Peyer's patch (tissue), 4 donors: ENCODE measurements at places on chromosomes 12 and 14.

- peak; percentile 63 for DNase-seq
These were observed 97.5 kb downstream of the ZFP36L1 start for GRCh38 chr14:68695326-68695768.

DNA sequence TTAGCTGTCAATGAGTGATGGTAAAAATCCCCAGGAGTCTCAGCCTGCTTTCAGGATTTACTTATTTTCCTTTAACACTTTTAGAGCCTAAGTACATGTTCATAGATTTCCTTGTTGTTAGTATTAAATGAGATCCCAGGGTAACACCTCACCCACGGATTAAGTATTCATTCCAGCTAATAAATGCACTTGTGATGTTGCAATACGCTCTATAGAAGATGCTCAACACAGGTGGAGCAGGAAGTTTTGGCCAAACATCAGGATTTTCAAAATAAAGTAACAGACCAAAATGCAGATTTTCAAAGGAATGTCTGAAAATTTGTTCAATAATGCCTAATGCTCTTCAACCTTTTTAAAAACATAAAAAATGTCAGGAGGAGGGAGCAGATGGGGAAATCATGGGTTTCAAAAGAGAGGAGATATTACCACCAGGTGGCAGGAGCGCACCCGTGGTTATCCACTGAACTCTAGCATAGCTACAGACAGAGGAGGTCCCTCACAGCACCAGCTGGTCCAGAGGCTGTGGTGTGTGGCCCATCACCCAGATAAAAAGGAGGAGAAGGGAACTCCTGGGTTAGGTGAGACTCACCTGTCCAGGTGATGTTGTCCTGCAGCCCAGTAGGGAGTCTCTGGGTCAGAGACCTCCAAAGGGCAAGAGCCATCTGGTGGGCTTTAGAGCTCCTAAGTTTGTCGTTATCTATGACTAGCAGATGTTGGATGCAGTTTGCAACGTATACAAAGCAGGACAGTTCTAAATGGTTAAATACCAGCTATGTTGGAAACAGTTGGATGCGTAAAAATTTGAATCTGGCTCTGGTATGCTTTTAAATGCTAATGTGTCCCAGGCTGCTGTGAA is 1158.4 kb upstream of the TMEM132C start:
- no peak for DNase-seq

DNA sequence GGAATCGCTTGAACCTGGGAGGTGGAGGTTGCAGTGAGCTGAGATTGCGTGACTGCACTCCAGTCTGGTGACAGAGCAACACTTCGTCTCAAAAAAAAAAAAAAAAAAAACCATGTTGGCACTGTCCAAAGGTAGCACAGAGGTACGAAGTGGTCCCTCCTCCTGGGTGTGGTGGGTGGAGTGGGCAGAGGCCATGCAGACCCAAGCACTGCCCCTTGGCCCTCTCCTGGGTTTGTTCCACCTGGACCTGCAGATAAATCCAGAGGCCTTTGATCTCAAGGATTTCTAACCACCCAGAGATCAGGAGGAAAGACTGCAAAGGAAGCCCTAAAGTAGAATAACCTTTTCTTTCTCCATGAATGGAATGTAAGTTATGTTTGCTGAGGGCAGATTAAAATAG is 8.7 kb upstream of the GALNT6 start:
- no peak for DNase-seq

DNA sequence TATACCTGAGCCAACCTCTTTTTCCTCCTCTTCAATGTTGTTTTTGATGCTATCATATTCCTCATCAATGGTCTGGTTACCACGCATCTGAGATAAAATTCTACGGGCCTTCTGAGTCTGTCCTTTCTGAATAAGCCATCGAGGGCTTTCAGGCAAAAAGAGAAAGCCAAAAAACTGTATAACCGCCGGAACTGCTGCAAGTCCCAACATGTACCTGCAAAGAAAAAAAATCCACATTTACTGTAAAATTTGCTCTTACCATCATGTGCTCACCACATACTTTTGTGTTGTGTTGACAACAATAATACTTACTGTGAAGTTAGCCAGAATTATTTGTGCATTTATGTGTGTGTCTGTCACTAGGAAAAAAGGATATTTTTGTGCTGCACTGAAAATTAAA is 77.6 kb downstream of the SLC2A13 start:
- DNase-seq = no peak

- no peak for DNase-seq
These were observed 131.8 kb downstream of the NEDD1 start for GRCh38 chr12:97038834-97039233.

GRCh38 chr12:49404956-49405355 is 37.7 kb downstream of the SPATS2 start:
- DNase-seq = no peak

GRCh38 chr12:108479364-108480070 is 35.6 kb upstream of the FICD start:
- no peak for DNase-seq

DNA sequence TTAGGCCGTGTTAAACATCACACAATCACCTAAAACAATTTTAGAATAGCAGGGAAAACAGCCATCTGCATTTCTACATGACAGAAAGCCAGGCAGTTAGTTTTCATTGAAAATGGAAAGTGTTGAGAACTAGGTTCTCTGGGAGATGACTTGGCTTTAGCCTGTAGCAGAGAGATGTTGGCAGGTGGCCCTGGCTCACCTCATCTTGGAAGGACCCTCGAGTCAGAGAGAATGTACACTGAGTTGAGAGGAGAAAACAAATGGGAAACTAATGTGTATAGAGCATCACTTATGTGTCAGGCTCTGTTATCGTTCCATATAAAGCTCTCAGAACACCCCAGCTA is 51.9 kb downstream of the SUSD6 start:
- no peak for DNase-seq

DNA sequence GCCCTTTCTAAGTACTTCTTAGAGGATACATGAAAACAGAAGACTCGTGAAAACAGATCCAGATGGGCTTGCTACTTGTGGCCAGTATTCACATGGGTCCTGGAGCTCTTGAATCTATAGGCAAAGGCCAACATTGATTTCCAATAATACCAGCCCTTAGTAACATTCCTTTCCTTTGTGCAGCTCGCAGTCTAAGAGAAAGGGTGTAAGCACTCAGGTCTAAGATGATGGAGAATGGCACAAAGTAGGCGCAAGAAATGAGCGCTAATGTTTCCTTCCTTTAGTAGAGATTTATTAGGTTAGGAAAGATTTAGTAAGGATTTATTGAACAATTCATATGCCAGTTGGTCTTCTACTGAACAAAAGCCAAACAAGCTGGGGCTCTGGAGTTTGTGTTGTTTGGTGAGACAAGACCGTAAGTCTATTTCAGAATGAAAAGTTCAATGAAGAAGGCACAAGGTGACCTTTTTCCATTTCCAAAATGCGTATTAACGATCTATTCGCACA is 525 bp downstream of the RNU6-8 start:
- DNase-seq = no peak

DNA sequence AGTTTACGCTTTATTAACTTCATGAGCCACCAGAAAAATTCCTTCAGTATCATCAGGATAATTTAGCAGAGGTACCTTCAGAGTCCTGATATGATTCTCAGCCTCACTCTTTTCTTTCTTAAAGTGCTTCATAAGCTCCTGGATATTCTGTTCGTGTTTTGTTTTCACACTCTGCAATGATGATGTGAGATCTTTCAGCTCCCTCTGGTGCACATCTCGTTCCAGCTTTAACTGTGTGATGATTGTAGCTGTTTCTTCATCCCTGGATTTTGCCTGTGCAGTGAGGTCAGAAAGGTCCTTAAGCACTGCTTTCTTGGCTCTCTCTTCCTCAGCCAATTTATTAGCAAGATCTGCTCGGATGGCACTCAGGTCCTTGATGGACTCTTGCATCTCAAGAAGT is 156.7 kb downstream of the CEP128 start:
- DNase-seq = no peak

DNA sequence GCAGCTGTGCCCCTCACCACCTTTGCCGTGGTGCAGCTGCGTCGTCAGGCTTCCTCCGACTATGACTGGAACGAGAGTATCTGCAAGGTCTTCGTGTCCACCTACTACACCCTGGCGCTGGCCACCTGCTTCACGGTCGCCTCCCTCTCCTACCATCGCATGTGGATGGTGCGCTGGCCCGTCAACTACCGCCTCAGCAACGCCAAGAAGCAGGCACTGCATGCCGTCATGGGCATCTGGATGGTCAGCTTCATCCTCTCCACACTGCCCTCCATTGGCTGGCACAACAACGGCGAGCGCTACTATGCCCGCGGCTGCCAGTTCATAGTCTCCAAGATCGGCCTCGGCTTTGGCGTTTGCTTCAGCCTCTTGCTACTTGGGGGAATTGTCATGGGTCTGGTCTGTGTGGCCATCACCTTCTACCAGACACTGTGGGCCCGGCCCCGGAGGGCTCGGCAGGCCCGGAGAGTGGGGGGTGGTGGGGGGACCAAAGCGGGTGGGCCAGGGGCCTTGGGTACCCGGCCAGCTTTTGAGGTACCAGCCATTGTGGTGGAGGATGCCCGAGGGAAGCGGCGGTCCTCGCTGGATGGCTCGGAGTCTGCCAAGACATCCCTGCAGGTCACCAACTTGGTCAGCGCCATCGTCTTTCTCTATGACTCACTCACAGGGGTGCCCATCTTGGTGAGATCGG is 2.6 kb downstream of the GPR162 start:
- peak; percentile 43 for DNase-seq

DNA sequence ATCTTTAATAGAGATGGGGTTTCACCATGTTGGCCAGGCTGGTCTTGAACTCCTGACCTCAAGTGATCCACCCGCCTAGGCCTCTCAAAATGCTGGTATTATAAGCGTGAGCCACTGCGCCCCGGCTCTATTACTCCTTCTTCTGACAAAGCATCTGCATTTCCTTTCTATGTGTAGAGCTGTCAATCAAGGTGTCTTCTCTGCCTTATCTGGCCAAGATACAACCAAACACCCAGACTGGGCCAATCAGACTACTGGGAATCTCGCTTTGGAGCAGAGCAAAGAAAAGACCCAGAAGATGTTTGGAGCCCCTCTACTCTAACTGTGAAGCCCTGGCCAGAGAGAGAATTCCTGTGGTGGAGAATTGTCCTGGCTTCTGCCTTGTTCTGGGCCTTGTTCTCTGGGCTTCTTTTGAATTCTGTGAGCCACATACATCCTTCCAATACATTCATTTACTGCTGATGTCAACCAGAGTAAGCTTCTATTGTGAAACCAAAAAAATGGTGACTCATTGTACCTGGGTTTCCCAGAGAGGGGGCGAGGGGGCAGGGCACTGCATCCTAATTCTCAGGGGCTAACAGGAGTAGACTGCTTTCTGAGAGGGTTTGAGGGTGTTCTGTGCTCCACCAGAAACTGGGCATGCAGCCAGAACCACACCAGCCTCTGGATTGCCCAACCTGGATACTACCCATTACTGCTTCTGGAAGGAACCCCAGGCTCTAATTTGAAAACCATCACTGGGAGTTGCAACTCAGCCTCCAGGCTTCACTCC is 18.8 kb upstream of the FLVCR2 start:
- no peak for DNase-seq

DNA sequence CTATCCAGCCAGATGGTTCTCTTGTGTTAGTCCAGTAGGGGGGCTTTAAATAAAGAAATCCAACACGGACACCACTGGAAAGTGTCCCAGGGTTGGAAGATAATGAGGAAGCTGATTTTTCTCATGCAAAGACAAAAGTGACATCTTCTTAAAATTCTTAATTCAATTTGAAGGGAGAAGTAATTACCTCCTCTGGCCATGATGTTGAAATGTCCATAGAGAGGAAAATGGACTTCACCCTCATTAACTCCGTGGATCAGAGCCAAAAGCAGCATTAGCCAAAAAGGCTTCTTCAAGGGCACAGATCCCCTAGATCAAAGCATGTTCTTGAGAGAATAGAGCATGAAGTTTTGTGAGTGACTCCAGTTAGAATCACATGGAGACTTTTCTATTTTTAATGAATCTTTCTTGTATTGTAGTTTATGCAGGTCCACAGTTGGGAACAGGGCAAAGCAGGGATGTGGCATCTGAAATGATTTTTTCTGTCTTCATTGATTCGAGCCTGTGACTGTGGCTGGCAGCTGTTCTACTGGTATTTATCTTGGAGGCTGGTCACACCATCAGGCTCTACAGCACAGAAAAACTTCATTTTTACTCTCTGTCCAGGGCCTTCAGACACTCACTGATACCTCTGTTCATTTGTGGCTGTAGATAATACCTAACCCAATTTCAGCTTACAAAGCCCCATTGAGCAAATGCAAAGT is 1002.5 kb downstream of the AACS start:
- no peak for DNase-seq

GRCh38 chr12:85390266-85390665 is 110.2 kb downstream of the ALX1 start:
- no peak for DNase-seq

- DNase-seq = no peak
These were observed 53.5 kb downstream of the SUDS3 start for GRCh38 chr12:118429688-118430383.

- no peak for DNase-seq
These were observed 175.7 kb downstream of the NPAS3 start for GRCh38 chr14:33114331-33114730.

- DNase-seq = no peak
These were observed 37.1 kb upstream of the PELI2 start for GRCh38 chr14:56081139-56081538.

DNA sequence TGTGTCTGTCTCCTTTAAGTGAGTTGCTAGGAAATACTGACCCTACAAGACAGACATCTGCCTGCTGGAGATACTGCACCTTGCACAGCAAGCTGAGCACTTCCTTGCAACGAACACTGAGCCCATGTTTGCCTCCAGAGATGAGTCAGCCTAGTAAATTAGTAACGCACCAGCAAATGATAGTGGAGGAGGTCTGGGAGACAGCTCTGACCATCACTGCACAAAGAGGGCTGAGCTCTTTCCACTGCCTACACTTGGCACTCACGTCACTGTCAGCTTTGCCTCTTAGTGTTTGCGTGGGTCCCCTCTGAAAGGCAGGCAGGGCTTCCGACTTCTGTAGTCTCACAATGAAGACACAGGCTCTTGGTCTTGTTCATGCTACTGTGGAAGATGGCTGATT is 109.0 kb downstream of the APAF1 start:
- DNase-seq = no peak

DNA sequence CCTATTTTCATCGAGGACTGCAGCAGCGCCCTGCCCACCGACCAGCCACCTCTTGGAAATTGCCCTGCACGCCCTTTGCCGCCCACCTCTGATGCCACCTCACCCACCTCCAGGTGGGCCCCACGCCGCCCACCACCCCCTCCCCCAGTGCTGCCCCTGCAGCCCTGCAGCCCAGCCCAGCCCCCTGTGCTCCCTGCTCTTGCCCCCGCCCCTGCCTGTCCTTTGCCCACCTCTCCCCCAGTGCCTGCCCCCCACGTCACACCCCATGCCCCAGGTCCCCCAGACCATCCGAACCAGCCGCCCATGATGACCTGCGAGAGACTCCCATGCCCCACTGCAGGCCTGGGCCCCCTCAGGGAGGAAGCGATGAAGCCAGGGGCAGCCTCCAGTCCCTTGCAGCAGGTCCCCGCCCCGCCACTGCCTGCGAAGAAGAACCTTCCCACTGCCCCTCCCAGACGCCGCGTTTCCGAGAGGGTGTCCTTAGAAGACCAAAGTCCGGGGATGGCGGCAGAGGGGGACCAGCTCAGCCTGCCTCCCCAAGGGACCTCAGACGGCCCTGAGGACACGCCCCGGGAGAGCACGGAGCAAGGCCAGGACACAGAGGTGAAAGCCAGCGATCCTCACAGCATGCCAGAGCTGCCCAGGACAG is 96.5 kb downstream of the LGMN start:
- DNase-seq = peak; percentile 69

GRCh38 chr12:116497051-116497591 is 62.1 kb upstream of the MAP1LC3B2 start:
- DNase-seq = no peak

GRCh38 chr14:101464310-101464983 is 96.8 kb upstream of the DIO3 start:
- DNase-seq = peak; percentile 23
